ENCODE measurements at places on chromosomes 6 and 20.

DNA sequence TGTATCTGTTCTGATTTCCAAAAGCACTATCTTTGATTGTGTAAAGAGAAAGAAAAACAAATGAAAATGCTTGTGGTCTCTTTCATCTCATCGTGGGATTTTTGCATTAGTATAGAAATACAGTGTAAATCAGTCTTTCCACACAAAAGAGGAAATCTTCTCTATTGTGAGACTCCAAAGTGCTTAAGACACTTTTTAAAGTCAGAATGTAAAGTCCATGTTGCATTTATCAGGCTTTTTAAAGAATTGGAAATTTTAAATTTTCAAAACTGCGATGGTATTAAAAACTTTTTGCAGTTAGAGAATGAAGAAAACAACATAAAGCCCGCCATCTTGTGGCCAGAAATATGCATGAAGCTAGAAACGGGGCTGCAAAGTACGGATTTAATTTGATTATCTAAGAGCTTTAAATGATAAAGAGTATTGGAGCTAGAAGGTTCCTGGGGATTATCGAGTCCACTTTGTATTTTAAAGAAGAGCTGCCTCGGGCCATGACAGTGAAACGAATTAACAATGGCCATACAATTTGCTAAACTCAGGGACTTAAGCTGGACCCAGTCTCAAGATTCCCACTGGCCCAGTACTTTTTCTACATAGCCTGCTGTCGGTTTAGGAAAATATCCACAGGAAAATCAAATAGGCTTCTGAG, 339.6 kb downstream of the ARHGAP18 start:
- no peak for DNase-seq

- DNase-seq = no peak
Measured at GRCh38 chr6:46377209-46377608, 114.0 kb downstream of the RCAN2 start.

- DNase-seq = no peak
Measured at GRCh38 chr6:167735084-167735950, 91.4 kb upstream of the AFDN start.

- no peak for DNase-seq
Measured at GRCh38 chr6:84687431-84687830, 77.0 kb downstream of the TBX18 start.

- DNase-seq = no peak
Measured at GRCh38 chr20:50294164-50295088, 103.8 kb downstream of the CEBPB start.

DNA sequence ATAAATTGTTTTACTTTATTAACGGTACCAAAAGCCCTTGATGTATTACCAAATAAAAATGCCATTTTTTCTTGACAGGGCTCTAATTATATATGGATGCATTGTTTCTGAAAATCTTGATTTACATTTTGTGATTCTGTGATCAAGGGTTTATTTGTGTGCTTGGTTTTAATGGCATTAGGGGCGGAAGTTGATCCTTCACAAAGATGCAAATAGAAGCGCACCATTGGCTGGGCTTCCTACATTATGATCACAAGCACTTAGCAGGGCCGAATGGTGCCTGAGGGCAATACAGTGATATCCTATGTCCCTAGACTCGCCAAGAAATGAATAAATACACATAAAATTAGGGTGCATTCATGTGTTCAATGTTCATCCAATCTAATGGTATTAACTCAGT, 172.9 kb upstream of the UST start:
- DNase-seq = no peak

- no peak for DNase-seq
Measured at GRCh38 chr20:2515203-2515602, 6.5 kb upstream of the ZNF343 start.

DNA sequence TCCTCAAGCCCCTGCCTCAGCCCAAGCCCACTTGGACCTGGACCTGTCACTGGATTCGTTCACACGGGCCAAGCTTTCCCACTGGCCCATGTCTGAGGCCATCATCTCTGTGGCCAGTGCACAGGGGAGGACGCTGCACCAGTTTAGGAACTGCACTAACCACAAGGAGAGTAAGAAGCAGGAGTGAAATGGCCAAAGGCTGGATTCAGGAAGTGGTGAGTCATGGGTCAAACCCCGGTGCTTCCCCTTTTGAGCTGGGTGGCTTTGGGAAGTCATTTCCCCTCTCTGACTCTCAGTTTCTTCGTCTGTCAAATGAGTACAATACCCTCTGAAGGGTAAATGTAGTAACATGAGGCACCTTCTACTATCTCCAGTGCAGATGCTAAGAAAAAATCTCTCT, 87.9 kb downstream of the CD40 start:
- no peak for DNase-seq

DNA sequence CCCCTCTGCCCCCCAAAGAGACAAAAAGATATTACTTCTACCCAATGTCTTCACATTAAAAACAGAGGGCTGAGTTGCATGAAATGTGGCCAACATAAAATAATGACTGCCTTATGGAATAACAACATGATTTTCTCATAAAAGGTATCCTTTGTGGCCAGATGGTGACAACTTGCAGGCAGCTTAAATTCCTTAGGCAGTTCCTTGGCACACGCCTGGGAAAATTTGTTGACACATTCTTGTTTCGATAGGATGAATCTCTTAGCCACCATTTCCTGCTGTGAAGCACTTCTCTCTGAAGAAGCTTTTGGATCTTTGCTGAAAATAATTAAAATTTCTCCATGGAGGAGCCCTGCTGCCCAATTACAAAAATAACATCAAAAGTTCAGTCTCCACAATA, 109.0 kb upstream of the COL21A1 start:
- no peak for DNase-seq

- no peak for DNase-seq
Measured at GRCh38 chr6:69866351-69866769, at the start of gene COL19A1. TSS of gene COL19A1 (plus strand) at chr6:69866556. CDS start at chr6:69879568, 13,012 bp downstream.

- DNase-seq = no peak
Measured at GRCh38 chr20:479487-479886, 17.2 kb upstream of the TBC1D20 start.

Measured in stimulated activated CD8-positive, alpha-beta memory T cell treated with anti-CD3 and anti-CD28 coated beads, Interleukin-4, amount 100 ng/mL, for 4 hours (primary cell).